Esophagus muscularis mucosa (tissue), 4 donors: ENCODE measurements at places on chromosomes 4 and X.

DNA sequence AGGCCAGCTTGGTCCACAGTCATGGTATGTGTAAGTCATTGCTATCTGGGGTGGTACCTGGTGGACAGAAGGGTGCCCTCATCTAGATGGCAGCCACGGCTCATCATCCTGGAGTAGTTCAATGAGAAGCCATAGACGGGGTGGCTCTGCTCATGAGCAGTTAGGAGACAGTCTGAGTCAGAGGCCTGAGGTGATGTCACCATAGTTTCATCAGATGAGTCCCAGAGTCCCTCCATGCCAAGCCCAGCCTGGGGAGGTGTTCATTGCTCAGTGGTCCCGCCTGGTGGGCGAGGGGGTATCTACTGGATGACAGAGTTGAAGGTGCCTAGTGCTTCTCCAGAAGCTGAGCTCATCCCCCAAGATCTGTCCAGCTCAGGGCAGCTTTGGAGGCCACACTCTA lies 49.8 kb downstream of the DLG3 start:
- no peak for DNase-seq

DNA sequence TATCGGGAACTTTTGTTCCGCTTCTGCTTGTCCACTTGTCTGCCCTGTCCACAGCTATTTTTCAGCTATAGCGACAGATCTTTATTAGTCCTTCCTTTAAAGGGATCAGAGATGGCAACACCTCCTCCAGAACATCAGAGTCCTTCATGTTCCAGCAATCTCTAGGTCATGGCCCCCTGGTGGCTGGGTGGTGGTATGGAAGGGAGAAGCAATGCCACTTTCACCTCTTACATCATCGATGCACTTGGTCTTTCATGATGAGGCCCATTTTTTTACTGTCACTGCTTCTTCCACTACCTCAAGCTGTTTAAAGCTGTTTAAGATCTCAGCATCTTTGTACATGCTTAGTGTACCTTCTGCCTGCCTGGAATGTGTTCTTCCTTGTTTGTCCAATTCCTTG lies 106.7 kb downstream of the ARHGAP6 start:
- no peak for DNase-seq

- no peak for DNase-seq
Observed at GRCh38 chr4:94843216-94843615, 85.5 kb downstream of the BMPR1B start.

GRCh38 chrX:43500996-43501694 lies 155.0 kb upstream of the MAOA start:
- no peak for DNase-seq

DNA sequence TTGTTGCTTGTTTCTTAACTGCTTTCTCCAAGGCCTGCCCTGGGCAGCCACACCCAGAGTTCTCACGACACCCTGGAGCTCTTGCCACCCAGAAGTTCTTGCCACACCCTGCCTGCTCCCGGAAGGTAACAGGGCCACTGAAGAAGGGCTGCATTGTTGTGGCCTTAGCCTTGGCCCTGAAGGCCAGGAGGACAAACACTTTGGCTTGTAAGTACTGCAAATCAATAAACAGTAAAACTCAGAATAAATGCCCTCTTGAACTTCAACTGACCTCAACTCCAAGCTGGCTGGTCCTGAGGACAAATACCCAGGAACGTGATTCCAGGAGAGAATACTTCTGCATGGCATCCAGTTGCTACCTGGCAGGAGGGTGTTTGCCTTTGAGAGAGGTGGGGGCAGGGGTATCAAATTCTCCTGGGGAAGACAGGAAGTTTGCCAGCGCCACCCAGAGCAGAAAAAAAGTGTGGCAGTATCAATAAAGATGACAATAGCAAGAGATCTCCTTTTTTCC lies 54.1 kb downstream of the TLR10 start:
- DNase-seq, result no peak

DNA sequence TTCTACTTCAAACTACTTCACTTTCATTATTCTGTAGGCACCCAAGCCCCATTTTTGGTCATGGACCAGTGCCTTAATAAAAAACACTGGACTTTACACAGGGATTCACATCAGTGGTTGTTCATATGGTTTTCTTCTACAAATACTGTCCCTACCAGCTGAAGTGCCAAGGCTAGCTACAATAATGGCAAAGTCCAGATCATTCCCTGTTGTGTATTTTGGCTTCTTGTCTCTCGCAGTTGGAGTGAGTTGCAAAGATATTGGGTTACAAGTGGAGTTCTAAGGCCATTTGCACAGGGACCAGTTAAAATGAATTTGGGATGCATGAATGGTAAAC lies 16.7 kb upstream of the ANKRD17 start:
- no peak for DNase-seq

- no peak for DNase-seq
Observed at GRCh38 chr4:38017609-38018008, 57.4 kb downstream of the PTTG2 start.

DNA sequence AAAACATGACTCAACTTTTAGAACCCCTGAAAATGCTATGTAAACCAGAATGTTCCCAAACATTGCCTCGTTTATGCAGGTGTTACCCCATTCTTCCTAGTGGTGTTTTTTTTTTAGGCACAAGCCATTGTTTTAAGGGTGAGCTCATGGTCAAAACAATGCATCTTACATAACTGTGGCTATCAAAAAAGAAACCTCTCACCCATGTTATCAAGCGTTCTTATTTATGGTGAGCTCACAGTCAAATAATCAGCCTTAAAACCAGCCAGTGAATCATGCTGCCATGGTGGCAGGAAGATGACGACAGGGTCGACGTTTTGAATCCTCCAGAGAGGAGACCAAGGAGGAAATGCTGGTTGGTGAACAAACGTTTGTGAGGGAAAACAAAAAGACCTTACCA lies 195.2 kb downstream of the KDR start:
- DNase-seq, result no peak

DNA sequence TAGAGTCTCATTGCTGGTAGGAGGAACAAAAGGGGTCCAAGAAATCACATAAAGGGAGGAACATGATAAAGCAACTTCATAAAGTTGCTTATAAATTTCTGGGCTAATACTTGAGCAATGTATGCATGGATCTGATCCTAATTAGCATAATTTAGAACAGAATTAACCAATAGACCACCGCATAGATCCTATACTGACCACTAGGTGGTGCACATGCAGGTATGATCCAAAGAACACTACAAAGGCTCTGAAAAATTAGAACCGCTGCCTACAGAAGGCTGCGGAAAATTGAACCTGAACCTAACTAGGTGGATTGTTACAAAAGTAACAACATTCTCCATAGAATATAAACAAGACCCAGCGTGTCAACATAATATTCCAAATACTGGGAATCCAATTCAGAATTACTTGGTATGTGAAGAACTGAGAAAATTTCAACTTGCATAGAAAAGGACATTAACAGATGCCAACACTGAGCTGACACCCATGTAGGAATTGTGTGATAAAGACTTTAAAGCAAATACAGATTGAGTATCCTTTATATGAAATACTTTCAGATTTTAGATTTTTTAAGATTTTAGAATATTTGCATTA lies 23.3 kb downstream of the BRCC3 start:
- DNase-seq, result no peak

DNA sequence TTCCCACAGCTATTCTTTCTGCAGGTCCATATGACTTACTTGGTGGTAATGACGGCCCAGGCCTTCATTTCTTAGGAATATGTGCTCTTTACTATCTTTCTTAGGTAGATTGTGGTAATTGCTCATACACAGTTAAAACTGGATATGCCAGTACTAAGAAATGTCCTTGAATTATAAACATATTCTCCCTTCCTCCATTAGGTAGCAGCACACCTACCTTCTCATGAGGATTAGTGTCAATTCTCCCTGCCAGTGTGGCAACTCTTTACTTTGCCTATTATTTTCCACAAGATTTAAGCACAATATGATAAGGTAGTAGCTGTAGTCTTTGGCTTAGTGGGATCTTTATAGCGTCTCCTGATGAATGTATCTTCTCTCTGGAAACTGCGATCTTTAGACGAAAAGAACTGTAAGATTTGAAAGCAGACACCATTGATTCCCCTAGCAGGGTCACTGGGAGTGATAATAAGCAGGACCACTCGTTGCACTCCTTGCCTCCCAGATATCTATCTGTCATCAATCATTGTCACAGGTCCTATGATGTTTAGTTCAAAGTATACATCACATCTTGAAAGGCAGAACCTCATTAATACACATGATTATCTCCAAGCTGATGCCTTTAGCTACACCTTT lies 1240.7 kb downstream of the C4orf33 start:
- no peak for DNase-seq

DNA sequence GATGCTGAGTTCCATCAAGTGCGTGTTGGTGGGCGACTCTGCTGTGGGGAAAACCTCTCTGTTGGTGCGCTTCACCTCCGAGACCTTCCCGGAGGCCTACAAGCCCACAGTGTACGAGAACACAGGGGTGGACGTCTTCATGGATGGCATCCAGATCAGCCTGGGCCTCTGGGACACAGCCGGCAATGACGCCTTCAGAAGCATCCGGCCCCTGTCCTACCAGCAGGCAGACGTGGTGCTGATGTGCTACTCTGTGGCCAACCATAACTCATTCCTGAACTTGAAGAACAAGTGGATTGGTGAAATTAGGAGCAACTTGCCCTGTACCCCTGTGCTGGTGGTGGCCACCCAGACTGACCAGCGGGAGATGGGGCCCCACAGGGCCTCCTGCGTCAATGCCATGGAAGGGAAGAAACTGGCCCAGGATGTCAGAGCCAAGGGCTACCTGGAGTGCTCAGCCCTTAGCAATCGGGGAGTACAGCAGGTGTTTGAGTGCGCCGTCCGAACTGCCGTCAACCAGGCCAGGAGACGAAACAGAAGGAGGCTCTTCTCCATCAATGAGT lies 46.6 kb downstream of the RHOH start:
- DNase-seq, result no peak

DNA sequence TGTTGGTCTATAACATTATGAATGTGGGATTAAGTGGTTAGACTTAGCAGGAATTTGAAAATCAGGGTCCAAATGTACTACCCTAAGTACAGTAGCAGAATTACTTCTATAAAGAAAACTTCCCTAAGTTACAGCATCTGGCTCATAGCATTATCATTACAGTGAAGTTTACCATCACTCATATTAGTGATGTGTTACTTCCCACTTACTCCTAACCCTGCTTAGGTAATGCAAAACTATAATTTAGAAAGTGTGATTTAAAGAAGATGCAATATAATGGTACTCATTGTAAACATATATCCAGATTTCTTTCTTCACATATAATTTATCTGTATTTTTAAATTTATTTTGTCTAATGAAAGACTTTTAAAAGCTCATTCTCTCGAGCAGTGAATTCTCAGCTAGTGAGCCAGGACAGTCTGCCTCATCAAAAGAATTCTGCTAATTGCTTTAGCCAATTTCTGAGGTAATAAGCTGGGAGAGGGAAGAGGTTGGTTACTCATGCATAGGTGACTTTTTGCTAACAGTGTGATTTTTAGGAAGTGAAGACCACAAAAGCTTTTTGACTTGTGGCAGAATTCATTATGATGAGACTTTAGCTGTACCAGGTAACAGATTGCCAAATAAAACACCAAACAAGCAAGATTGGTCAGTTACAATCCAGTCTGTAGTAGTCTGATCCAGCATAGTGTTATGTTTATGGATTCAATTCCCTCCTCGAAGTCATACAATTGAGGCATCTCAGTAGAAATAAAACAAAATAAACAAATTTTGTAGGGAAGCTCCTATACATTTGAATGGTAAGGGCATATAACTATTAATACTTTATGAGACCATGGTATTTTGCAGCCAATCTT lies 21.0 kb downstream of the PLS3 start:
- DNase-seq, result no peak

GRCh38 chr4:164892018-164892417 lies 15.0 kb downstream of the APELA start:
- DNase-seq, result no peak

- DNase-seq, result no peak
Observed at GRCh38 chr4:141646969-141647368, 10.6 kb downstream of the IL15 start.

GRCh38 chrX:41327341-41327740 lies 6.6 kb upstream of the DDX3X start:
- DNase-seq, result no peak

DNA sequence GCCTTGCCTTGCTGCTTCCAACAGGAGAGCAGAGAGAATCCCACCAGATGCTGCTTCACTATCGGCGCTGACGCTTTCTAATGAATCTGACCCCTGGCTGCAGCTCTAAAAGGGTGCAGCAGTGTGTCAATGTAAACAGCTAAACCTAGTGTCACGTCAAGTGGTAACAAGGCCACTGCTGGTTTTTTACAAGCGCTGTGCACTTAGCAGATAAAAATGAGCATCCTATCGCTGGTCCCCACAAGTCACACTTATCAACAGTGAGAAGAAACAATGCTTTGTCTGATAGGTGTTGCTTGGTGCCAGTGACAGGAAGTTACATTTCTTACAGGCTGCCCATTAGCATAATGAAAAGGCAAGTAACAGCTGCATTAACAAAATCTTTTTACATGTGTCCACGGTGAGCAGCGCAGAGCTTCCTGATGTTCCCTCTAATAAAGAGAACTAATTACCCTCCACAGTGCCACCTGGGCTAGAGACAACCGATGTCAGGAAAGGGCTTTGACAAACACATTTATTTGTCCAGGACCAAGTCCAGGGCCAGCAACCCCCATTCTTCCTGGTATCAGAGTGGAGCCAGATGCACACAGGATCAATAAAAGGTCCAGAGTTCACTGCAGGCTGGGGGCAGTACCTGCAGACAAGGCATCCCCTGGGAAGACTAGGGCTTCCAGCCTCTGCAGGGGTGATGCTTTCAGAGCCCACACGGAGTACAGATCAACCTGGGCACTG lies 176.0 kb downstream of the MGST2 start:
- peak; percentile 77 for DNase-seq

DNA sequence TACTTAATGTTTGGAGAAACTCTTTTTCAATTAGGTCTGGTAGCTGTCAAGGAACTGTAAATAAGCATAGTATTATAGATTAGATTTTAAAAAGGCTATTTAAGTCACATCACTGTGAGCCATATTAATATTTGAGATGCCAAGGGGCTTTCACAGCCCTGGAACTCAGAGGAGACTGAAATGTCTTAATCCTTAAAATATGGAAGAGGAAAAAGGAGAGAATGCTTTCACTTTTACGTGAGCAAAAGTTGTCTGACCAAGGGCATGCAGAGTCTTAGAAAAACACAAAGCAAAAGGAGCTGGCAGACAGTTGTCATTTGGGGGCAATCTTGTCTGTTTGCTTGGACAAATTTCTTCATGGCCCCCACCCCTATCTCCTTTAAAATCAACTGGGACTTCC lies 253.2 kb upstream of the IGFBP7 start:
- no peak for DNase-seq
